ENCODE measurements at places on chromosomes 2 and 18. TPM values are rescaled to one million over a fixed set of nuclear protein-coding genes. Genes with fewer than 3 reads are reported as not detected.

The TFCP2L1 gene
- total RNA-seq: not detected

The FAM161A gene
- total RNA-seq: 0.76 TPM

The TTC27 gene
- total RNA-seq: 17.3 TPM

The FBXO41 gene
- 0.25 TPM for total RNA-seq

Measured in dermis microvascular lymphatic vessel endothelial cell (primary cell).